Activated T-cell treated with anti-CD3 and anti-CD28 coated beads, Interleukin-2, amount 50 U/mL, for 72 hours (primary cell): ENCODE measurements at places on chromosomes 6 and 20. TPM values are rescaled to one million over a fixed set of nuclear protein-coding genes. Genes with fewer than 3 reads are reported as not detected.
A peak's percentile ranks its signal among the peaks of the same experiment; 100 is the strongest.

CRISP3 gene
- not detected for total RNA-seq

GRCh38 chr6:46491201-46491627 lies at the start of gene RCAN2:
TSS of gene RCAN2 (minus strand) at chr6:46491449.
- DNase-seq: peak; percentile 37
- H3K27me3 ChIP-seq: peaks cover 68% of the 10 kb centered on the region
- H3K4me3 ChIP-seq: peak within 1 kb of the TSS; percentile 65
- H3K4me1 ChIP-seq: no peaks in the 10 kb centered on the region
- no peak within 1 kb of the TSS for H3K27ac ChIP-seq
- no peaks in the 10 kb centered on the region for H3K36me3 ChIP-seq

DNA sequence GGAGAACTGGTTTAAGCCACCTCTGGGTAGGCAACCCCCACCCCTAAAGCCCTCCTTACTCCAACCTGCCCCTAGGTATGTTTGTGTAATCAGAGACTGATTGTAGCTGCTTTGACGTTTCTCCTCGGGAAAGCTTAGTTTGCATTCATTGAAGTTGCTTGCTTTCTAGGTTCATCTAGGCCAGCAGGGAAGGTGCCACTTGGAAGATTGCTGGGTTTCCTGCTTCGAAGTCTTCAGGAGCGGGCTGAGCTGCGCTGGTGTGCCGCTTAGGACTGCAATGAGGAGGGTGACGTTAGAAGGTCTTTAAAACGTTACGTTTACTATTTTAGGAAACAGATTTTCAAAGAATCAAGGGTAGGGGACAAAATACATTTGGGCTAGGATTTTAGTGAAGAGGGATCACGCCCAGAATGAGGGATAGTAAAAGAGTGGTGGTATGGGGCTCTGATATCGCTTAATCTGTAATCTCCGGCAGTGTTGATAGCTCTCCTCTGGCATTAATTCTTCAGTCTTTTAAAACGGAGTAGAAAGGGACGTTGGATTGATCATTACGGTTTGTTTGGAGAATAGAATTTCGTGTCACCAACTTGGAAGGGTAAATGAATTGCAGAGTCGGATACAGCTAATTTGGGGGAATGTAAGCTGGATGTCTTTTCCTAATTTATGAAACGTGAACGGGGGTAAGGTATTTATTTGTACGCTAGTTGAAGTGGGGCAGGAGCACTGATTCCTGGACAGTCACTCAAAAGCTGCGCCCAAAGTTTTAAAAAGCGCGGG lies 92.6 kb upstream of the PRDM1 start:
- H3K4me3 ChIP-seq: peak overlapping the region; percentile 94
- peaks cover 3% of the 10 kb centered on the region for H3K36me3 ChIP-seq
- no peak for DNase-seq
- peaks cover 36% of the 10 kb centered on the region for H3K4me1 ChIP-seq

XPO5 gene
- 104 TPM for total RNA-seq

SMLR1 gene
- total RNA-seq: not detected

GRCh38 chr20:38673261-38673660 lies 51.0 kb upstream of the SLC32A1 start:
- no peaks in the 10 kb centered on the region for H3K36me3 ChIP-seq
- DNase-seq: no peak
- peaks cover 6% of the 10 kb centered on the region for H3K4me1 ChIP-seq
- H3K4me3 ChIP-seq: peak overlapping the region; percentile 90
- peaks cover 50% of the 10 kb centered on the region for H3K27me3 ChIP-seq

GRCh38 chr6:3453413-3454272 lies 3.2 kb downstream of the SLC22A23 start:
- no peak for DNase-seq
- no peak overlapping the region for H3K4me3 ChIP-seq
- H3K27ac ChIP-seq: no peak overlapping the region
- H3K4me1 ChIP-seq: peaks cover 22% of the 10 kb centered on the region

LZTS3 gene
- 3.5 TPM for total RNA-seq

DNA sequence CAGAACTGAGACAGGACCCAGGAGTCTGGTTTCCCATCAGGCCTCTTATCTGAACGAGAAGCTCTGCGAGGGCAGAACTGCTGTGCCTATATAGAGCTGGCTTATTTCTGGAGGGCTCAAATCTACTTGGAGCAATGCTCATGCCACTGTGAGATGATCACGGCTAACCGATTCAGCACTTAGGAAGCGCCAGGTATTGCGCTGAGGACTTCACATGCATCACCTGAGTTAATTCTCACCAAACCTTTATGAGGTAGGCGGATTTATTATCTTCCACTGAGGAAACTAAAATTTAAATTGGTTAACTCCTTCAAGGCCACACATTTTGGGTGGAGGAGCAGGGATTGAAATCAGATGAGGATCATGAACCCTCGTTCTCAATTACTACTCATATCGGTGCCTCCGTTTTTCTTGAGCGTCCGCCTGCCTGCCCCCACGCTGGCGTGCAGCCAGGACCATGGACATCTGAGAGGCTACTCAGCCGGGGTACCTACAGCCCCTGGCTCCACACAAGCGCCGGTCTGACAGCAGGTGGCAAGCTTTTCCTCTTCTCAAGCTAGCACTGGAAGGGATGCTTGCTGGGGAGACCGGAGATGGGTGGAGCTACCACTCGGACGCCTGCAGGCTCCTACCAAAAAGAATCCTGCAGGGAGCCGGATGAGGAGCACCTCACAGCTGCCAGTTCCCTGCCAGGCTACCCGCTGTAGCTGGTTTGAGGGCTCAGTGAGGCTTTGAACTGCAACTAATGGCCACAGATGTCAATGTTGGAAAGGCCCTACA lies 1.0 kb upstream of the PCIF1 start:
- no peaks in the 10 kb centered on the region for H3K27me3 ChIP-seq
- H3K27ac ChIP-seq: peak overlapping the region; percentile 94
- peak; percentile 68 for DNase-seq

- no peak for DNase-seq
- H3K27me3 ChIP-seq: peaks cover 19% of the 10 kb centered on the region
- H3K4me3 ChIP-seq: no peak overlapping the region
- no peaks in the 10 kb centered on the region for H3K4me1 ChIP-seq
- H3K36me3 ChIP-seq: no peaks in the 10 kb centered on the region
- no peak overlapping the region for H3K27ac ChIP-seq
Measured at GRCh38 chr6:140459209-140459608, 1084.8 kb upstream of the CITED2 start.

DNA sequence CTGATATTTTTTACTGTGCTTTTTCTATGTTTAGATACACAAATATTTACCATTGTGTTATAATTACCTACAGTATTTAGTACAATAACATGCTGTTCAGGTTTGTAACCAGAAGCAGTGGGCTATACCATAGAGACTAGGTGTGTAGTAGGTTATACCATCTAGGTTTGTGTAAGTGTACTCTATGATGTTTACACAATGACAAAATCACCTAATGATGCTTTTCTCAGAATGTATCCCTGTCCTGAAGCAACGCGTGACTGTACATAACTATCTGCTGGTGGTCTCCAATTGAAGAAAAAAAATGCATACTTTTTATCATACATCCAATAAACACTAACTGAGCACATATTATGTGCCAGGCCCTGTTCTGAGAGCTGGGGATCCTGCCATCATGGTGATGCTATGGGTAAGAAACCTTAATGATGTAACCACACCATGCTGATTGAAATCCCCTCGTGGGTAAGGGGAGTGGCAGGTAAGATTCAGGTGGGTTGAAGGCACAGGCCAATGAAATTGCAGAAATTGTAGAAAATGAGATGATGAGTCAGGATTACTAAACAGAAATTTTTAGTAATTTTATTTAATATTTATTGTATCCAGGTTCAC lies 76.8 kb downstream of the FYN start:
- peaks cover 39% of the 10 kb centered on the region for H3K4me1 ChIP-seq
- H3K36me3 ChIP-seq: peaks cover 2% of the 10 kb centered on the region
- peak overlapping the region; percentile 46 for H3K4me3 ChIP-seq
- DNase-seq: no peak
- H3K27ac ChIP-seq: peak overlapping the region; percentile 100

DNA sequence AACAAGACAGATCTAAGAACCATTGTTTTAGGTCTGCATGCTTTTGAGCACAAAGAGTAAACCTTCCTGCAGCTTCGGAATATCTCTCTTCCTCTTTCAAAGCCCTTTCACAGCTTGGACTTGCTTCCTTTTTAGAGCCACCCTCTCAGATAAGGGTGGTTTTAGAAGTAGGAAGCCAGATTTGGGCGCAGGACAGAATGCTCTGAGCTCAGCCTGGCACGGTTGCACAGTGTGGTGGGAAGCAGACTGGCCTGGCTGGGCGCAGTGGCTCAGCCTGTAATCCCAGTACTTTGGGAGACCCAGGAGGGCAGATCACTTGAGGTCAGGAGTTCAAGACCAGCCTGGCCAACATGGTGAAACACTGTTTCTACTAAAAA lies 35.6 kb upstream of the PNRC1 start:
- H3K27me3 ChIP-seq: no peaks in the 10 kb centered on the region
- no peaks in the 10 kb centered on the region for H3K36me3 ChIP-seq
- no peak for DNase-seq
- no peak overlapping the region for H3K4me3 ChIP-seq
- H3K4me1 ChIP-seq: peaks cover 7% of the 10 kb centered on the region

GRCh38 chr6:71478834-71479541 lies 190.4 kb downstream of the OGFRL1 start:
- H3K27ac ChIP-seq: no peak overlapping the region
- no peak overlapping the region for H3K4me3 ChIP-seq
- no peaks in the 10 kb centered on the region for H3K36me3 ChIP-seq
- peaks cover 6% of the 10 kb centered on the region for H3K4me1 ChIP-seq
- no peak for DNase-seq

GRCh38 chr6:34888874-34889555 lies at the start of gene ANKS1A:
TSS of gene ANKS1A (plus strand) at chr6:34889255. CDS start at chr6:34889403, 148 bp downstream.
- DNase-seq: peak; percentile 95
- no peaks in the 10 kb centered on the region for H3K27me3 ChIP-seq
- H3K4me3 ChIP-seq: peak within 1 kb of the TSS; percentile 100
- peaks cover 5% of the 10 kb centered on the region for H3K36me3 ChIP-seq
- peak within 1 kb of the TSS; percentile 100 for H3K27ac ChIP-seq

GRCh38 chr6:5981126-5982026 lies 25.3 kb downstream of the NRN1 start:
- no peak overlapping the region for H3K27ac ChIP-seq
- no peak for DNase-seq
- peaks cover 19% of the 10 kb centered on the region for H3K27me3 ChIP-seq
- no peaks in the 10 kb centered on the region for H3K36me3 ChIP-seq
- peaks cover 37% of the 10 kb centered on the region for H3K4me1 ChIP-seq
- H3K4me3 ChIP-seq: peak overlapping the region; percentile 34

PRSS35 gene
- not detected for total RNA-seq

SYNDIG1 gene
- total RNA-seq: not detected

GRCh38 chr20:12069181-12069580 lies 151.5 kb downstream of the BTBD3 start:
- H3K27ac ChIP-seq: no peak overlapping the region
- no peaks in the 10 kb centered on the region for H3K36me3 ChIP-seq
- no peaks in the 10 kb centered on the region for H3K27me3 ChIP-seq
- no peaks in the 10 kb centered on the region for H3K4me1 ChIP-seq

DNA sequence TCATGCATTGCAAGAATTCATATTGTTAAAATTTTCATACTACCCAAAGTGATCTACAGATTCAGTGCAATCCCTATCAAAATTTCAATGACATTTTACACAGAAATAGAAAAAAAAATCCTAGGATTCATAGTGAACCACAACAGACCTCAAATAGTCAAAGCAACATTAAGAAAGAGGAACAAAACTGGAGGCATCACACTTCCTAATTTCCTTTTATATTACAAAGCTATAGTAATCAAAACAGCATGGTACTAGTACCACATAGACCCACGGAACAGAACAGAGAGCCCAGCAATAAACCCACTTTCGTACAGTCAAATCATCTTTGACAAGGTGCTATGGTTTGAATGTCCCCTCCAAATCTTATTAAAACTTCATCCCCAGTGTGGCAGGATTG lies 39.7 kb downstream of the NTSR1 start:
- H3K27me3 ChIP-seq: no peaks in the 10 kb centered on the region
- H3K36me3 ChIP-seq: no peaks in the 10 kb centered on the region
- H3K27ac ChIP-seq: no peak overlapping the region
- H3K4me3 ChIP-seq: no peak overlapping the region
- DNase-seq: no peak

SLA2 gene
- total RNA-seq: 44.9 TPM

DNA sequence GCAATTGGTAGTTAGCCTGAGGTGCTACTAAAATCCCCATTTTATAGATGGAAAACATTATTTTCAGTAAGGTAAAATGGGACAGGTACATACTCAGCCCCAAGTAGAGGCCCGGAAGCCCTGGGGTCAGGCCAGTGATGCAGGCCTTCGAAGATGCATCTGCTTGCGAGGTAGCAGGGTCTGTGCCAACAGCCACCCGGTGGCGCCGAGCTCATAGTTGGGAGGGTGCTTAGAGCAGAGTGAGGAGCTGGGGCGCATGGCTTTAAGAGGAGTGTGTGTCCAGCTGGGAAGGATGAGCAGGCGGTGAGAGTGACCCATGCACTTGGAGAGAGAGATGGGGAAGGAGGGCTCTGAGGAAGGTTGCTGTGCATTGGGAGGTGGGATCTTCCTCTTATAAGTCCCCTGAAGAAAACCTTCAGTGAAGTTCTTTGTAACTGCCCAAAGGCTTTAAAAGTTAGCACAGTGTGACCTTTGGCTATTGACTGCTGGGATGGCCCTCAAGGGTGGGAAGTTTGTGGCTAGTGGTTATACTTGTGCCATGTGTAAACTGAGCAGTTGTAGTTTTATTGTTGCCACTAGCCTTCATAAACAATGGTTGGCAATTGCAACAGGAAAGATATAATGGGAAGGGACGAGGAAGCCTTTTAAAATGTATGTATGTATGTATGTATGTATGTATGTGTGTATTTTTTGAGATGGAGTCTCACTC lies 71.1 kb downstream of the TOX2 start:
- no peaks in the 10 kb centered on the region for H3K27me3 ChIP-seq
- no peak for DNase-seq
- peaks cover 10% of the 10 kb centered on the region for H3K36me3 ChIP-seq
- no peak overlapping the region for H3K27ac ChIP-seq

- H3K27me3 ChIP-seq: peaks cover 76% of the 10 kb centered on the region
- peak overlapping the region; percentile 71 for H3K4me3 ChIP-seq
- no peak for DNase-seq
- no peaks in the 10 kb centered on the region for H3K36me3 ChIP-seq
- peaks cover 5% of the 10 kb centered on the region for H3K4me1 ChIP-seq
Measured at GRCh38 chr20:51801122-51801822, 1.0 kb downstream of the SALL4 start.
